Mesothelial cell of epicardium (in vitro differentiated cells): ENCODE measurements at places on chromosomes 5 and 9.

DNA sequence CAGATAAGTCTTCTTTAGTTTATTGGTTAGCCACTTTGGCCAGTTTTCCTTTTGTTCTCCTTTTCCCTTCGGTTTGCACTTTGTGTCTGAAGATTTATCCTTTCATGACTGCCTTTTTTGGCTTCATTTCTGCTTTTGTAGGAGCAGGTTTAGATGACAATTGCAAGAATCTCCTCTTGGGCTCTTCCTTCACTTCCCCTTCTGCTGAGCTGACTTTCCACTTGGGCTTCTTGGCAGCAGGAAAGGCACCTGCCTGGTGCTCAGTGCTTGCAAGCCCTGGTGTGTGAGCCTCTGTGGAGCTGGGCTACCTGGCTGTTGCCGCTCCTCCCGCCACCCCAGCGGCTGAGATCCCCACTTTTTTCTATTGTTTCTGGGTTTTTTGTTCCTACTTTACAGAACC is 7.3 kb downstream of the CCDC112 start:
- DNase-seq, result no peak

GRCh38 chr5:5598547-5599113 is 176.2 kb downstream of the ICE1 start:
- DNase-seq, result no peak

DNA sequence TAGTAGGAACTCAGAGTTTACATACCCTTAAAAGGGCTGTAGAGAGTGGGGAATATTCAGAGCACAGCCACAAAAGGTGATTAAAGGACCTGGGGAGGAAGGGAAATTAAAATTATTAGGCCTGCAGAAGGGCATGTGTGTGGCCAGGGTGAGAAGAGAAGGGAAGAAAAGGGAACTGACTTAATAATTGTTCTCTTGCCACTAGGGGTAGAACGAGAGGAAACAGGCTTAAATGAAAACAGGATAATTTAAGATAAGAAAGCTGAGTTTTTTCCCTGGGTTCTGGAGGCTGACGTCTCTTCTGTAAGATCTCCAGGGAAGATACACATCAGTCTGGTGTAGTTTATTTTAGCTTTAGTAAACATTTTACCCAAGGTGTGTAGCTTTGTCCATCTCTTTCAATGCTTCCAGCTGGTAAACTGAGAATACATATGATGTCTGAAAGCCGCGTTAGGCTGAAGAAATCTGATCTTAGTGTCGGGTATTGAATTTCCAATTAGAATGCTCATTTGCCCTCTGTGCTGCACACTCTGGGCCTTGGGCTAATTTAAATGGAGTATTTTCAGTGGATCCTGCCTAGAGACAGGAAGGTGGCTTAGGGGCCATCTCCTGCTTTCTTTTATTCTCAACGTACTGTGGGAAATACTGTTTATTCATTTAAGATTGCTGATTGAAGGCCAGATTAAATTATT is 416.8 kb downstream of the TMEM38B start:
- DNase-seq, result no peak

DNA sequence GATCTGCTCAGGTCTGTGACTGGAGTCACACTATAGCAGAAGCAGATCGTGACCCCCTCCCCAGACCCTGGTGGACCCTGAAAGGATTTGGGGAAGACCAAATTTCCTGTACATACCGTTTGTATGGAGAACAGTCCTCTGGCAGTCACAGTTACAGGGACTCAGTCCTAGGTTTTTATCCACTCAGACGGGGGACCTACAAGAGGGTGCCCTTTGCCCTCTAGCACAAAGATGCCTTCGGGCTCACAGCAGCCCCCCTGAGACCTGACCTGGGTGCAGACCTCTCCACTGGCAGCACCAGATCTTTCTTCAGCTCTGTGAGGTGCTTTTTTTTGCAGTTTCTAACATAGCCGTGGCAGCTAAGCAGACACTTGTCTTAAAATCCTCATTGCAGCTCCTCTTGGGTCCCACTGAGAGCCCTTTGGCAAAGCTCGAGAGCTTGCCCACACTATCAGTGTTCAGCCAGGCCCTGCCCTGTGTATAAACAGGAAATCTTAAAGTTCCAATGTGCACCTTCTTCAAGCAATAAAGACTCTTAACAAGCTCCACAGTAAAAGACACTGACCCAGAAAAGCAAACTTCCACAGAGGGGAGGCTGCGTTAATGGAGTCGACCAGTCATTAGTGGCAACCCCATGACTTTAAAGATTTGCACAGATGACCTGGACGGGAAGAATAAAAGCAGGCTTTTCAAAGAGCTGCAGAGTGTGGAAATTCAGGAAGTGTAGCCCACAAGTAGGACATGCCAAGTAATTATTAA is 71.8 kb upstream of the LHFPL2 start:
- DNase-seq, result no peak

DNA sequence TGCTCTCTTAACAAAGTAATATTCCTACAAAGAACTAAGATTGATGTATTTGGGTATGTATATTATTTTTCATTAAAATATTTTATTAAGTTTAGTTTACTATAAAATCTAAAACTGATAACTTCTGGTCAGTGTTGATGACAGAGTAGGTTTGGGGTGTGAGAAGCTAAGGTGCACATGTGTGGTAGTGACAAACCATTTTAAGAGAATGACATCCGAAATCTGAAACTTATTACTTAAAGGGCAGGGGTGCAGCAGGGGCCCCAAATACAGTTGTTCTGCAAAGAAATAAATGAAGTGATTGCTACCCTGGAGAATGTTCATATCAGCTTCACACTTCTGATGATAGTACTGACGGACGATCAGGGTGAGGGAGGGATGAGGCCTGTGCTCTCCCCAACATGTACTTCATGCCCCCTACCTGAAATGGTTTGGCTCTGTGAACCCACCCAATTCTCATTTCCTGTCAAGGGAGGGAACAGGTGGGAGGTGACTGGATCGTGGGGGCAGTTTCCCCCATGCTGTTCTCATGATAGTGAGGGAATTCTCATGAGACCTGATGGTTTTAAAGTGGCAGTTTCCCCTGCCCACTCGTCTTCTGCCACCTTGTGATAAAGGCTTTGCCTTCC is 125.3 kb upstream of the RFX3 start:
- DNase-seq, result no peak

DNA sequence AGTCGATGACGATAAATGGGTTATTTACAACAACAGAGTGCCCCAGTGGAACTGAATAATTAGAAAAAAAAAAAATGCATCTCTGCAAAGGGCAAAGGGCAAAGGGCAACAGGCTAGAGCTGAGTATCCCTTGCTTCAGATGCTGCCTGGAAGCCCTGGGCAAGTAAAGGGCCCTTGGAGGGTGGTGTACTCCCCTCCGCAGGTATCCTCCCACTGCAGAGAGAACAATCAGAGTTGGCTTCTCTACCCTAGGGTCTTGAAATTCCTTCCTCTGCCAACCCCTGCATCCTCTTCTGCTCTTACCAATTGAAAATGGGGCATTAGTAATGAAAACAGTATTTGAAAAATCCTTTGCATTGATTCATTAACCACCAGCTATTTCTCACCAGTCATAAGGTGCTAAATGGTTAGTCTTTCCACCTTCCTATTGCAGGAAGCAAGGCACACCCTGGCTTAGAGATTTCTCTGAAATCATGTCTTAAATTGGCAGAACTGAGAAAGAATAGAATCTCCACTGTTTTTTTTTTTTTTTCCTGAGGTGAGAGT is 122.6 kb downstream of the SEMA6A start:
- no peak for DNase-seq

DNA sequence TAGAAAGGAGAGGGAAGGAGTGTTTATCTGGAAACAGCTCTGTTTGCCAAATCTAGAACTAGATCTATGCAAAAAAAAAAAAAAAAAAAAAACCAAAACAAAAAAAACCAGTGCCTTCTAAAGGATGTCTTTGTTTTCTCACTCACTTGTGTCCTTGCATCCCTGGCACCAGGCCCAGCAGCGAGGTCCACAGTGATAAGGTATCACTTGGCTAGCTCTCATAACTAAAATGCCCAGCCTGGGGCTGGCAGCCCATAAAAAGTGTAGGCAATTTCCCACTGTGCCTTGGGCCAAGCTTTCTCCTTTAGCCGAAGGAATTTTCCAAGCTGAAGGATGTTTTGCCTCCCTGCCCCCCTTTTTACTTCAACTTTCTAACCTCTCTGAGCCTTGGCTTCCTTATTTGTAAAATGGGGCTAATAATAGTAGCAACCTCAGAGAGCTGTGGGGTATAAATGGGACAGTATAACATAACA is 20.8 kb downstream of the RGS3 start:
- DNase-seq, result no peak

DNA sequence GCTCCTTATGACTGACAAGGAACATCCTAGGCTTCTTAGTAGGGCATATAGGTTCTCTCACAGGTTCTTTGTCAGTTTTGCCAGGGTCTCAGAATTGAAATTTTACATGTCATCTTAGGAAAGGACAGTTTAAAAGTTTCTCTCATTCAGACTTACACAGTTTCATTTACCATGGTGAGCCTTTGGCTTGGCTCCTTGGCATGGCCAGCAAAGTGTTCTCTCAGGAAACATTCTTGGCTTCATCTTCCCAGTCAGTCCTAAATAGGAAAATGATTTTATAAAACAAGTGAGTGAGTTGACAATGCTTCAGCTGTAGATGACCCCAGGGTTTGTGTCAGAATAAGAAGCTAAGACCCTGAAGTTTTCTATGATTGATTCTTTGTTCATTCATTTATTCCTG is 191.6 kb downstream of the PCSK5 start:
- DNase-seq, result no peak

- DNase-seq, result no peak
These were observed 58.1 kb upstream of the SV2C start for GRCh38 chr5:76025069-76025468.

DNA sequence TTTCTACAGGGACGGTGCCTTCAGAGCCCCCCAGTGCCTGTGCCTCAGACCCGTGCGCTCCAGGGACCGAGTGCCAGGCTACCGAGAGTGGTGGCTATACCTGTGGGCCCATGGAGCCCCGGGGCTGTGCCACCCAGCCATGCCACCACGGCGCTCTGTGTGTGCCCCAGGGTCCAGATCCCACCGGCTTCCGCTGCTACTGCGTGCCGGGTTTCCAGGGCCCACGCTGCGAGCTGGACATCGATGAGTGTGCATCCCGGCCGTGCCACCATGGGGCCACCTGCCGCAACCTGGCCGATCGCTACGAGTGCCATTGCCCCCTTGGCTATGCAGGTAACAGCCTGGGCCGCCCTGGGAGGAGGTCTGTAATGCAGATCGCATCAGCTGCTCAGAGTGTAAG is 6.9 kb downstream of the CRB2 start:
- no peak for DNase-seq

- DNase-seq, result no peak
These were observed 222.3 kb downstream of the ARRDC3 start for GRCh38 chr5:91160714-91161285.

- no peak for DNase-seq
These were observed 111.3 kb downstream of the TMEM174 start for GRCh38 chr5:73284220-73284795.

DNA sequence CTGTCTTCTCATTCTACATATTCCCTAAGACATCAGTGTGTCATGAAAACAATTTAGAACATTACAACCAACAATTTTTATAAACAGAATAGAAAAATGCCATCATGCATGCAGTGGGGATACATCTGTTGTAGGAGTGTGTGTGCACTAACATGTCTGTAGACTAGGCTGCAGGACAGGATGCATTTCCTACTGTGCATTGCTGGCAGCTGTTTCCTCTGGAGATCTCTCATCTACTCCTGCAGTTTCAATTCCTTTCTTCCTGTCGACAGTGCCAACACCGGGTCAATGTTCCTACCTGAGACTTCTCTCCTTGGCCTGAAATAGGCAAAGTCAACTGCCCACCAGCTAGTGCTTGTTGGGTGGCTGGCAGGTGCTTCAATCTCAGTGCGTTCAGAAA is 69.8 kb downstream of the ANKH start:
- DNase-seq, result no peak

DNA sequence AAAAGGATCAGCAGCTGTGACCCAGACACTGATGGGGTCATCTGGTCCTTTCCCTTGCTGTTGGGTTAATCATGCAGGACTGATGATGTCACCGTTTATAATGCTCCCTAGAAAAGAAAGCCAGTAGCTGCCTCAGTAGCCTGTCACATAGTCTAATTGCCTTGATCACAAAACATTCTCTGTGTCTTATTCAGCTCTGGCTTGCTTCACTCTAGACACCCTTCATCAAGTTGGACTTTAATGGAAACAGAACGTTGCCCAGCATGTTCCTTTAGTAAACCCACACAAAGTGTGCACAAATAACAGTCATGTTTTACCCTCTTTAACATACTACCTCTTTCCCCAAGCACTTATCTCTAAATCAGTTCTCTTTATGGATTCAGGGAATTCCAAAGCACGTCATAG is 170.8 kb downstream of the SGCD start:
- no peak for DNase-seq

DNA sequence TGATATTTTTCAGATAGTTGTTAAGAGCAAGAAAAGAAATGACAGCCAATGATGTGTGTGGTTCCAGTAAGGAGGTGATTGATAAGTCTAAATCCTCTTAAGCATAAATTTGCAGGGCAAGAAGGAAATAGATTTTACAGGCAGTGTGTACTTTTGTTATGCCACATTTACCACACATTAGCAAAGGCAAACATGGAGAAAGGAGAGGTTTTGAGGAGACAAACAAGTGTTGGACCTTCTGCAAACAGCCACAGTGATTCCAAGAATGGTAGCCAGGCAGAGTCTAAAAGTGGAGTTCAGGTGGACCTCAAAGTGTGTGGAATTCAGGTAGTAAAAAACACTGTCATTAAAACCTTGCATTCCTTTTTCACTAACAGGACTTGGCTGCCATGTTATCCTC is 295.9 kb upstream of the ITGA1 start:
- no peak for DNase-seq

GRCh38 chr5:100517301-100517974 is 17.7 kb upstream of the FAM174A start:
- DNase-seq, result no peak

- DNase-seq, result no peak
These were observed 25.8 kb downstream of the WNK2 start for GRCh38 chr9:93209576-93210323.

GRCh38 chr5:123673107-123673506 is 161.1 kb downstream of the CSNK1G3 start:
- DNase-seq, result no peak

DNA sequence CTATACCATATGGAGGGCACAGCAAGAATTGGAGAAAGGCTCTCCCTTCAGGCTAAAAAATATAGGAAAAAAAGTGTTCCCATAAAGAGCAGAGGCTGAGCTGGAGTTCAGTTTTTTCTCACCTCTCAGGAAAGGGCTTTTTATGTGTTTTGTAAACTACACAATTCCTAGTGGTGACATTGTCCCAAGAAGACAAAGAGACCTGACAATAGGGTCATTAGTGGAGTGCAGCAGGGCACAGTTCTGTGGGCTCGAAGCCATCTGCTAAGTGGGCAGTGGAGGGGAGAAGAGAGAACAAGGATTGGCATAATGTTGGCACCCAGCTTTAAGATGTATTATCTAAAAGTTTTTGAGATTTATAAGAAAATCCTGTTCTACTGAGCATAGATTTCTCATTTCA is 162.5 kb downstream of the HCN1 start:
- no peak for DNase-seq

- DNase-seq, result no peak
These were observed 2.9 kb downstream of the SNX18 start for GRCh38 chr5:54520438-54520846.

GRCh38 chr5:14481349-14481748 is 100.2 kb upstream of the OTULINL start:
- DNase-seq, result no peak

- no peak for DNase-seq
These were observed 344.9 kb downstream of the ENC1 start for GRCh38 chr5:74295676-74296075.
